ENCODE measurements at places on chromosomes 5 and 9.
A peak's percentile ranks its signal among the peaks of the same experiment; 100 is the strongest.

DNA sequence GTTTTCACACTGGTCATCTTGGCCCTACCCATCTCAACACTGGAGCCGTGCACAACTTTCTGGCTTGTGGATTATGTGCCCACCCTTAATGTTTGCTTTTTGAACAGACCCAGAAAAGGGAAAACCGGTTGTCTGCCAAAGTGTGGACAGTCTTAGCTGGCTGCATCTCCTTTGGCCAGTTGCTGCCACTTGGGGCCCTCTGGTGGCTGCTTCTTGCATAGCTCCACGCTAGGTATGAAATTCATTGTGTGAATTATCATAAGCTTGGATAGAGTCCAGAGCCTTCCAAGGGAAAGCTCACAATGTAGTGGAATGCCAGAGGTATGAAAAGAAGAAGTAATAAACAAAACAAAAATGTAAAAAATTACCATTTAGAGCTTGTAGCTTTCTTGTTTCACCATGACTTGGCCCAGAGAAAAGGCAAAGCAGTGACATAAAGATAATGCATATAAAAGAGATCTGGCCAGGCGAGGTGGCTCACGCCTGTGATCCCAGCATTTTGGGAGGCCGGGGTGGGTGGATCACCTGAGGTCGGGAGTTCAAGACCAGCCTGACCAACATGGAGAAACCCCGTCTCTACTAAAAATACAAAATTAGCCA is 12.5 kb upstream of the SLC36A3 start:
- DNase-seq, result peak; percentile 72

DNA sequence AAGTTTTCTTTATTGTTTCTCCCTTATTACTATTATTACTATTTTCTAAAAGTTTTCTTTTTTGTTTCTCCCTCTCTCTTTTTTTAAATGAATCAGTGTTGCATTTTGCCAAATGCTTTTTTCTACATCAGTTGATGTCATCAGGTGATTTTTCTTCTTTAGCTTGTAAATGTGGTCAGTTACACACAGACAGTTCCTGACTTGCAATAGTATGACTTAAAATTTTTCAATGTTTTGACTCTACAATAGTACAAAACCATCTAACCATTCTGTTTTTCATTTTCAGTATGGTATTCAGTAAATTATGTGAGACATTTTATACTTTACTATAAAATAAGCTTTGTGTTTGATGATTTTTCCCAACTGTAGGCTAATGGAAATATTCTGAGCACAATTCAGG is 443.0 kb downstream of the GADD45G start:
- no peak for DNase-seq

GRCh38 chr5:69450116-69450515 is 35.2 kb downstream of the MARVELD2 start:
- DNase-seq, result no peak

GRCh38 chr5:180339583-180340183 is 13.5 kb downstream of the GFPT2 start:
- DNase-seq, result peak; percentile 13

DNA sequence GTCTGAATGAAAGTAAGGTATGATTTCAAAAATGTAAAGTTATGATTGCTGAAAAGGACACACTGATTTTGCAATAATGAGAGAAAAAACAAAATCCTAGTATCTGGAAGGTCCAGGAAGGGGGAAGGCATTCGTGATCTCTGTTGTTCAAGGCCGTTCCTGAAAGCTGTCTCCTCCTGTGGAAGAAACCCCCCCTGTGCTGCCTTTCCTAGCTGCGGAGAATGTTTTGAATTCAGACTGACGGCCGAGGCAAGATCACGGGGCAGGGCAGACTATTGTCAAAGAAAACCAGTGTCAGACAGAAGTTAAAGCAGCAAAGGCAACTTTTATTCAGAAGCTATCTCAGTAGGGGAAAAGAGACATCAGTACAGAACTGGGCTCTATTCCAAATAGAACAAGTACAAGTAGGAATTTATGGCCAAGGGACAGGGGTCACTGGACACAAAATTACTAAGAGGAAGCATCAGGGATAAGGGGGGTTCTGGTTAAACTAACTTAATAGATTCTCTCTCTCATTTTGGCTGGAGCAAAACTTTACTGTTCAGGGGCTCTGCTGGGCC is 61.9 kb upstream of the IGFBPL1 start:
- DNase-seq, result no peak
